ENCODE measurements at places on chromosomes 1 and 21. TPM values are rescaled to one million over a fixed set of nuclear protein-coding genes. Genes with fewer than 3 reads are reported as not detected.

DNA sequence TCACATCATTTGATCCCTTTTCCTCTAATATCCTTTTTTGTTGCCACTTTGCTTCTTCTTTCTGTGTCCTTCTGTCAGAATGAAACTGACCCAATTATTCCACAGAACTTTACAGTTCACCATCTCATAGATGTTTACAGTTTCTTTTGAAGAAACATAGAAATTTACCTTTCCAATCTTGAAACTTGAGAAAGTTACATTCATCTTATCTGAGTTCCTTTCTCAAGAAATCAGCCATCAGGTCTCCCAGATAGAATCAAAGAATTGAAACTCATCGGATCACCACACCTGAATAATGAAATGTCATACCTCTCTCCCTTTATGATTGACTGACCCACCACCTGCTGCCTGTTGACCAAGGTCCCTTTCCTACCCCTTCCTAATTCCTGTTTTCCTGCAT lies 23.7 kb downstream of the CBR1 start:
- DNase-seq, result no peak

The AMY1C gene
- total RNA-seq, result not detected

The FAM167B gene
- total RNA-seq, result not detected

GRCh38 chr1:197440715-197441114 lies 172.7 kb downstream of the CRB1 start:
- no peak for DNase-seq

The KRTAP10-11 gene
- not detected for total RNA-seq

- no peak for DNase-seq
Observed at GRCh38 chr1:85406887-85407533, 57.9 kb downstream of the DDAH1 start.

The FMO3 gene
- not detected for total RNA-seq

The CDC73 gene
- total RNA-seq, result 52.0 TPM

DNA sequence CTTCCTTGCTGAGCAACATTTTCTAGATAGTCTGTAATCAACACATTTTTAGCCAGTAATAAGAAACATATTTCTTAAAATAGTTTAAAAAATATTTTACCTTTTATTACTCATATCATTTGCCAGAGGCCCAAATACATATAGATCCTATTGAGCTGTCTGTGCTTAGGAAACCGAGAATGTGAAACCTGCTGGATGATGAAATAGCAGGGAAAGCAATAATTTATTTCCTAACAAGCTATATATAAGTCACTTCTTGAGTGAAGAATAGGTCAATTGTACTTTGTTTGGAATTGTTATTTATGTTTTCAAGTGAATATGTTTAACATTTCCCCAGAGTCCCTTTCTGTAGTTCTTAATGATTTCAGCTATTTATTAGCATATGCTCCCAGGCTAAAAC lies 339.9 kb upstream of the TMPRSS15 start:
- no peak for DNase-seq

- DNase-seq, result no peak
Observed at GRCh38 chr1:41024953-41025352, 3.4 kb upstream of the SLFNL1 start.

The CD52 gene
- total RNA-seq, result 4.9 TPM

The WNT4 gene
- 3.3 TPM for total RNA-seq

GRCh38 chr1:234926264-234926558 lies 202.4 kb downstream of the TOMM20 start:
- DNase-seq, result no peak

DNA sequence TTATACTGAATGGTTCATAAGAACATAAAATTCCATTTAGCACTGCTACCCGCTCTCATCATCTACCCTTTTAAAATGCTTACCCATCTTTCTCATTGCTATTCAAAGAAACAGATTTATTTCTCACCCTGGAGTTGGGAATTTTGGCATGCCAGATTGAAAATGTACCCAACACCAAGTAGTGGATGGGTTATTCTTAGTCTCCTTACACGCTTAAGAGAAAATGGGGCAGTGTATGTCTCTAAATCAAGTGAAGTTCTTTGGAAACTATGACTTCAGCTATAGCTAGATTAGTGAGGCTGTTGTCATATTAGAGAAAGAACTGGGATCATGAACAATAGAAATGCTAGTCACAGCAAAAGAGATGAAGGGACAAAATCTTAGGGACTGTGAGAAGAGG lies 27.7 kb upstream of the ESRRG start:
- DNase-seq, result no peak

DNA sequence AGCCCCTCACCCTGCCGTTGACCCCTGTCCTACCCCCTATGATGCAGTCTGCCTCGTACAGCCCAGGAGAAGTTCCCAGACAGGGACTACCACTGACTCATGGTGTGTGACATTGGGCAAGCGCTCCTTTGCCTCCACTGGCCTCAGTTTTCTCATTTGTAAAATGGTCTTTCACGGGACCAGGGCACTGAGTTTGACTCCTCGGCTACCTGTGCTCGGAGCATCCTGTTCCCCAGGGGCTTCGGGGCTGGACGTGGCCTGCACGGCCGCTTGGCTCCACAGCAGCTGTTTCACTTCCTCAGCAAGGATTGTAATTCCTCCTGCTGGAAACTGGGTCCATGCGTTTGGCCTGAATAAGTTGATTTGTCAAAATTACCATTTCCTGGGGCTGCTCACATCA lies 277.3 kb downstream of the MATN1 start:
- DNase-seq, result no peak

Data from Peyer's patch (tissue), 4 donors.